CD4-positive, alpha-beta T cell treated with Interferon alpha-2 for 1 hour (primary cell): ENCODE measurements at places on chromosomes 12 and 14.

- no peak for DNase-seq
These were observed 13.5 kb upstream of the NFKBIA start for GRCh38 chr14:35418093-35418492.

- no peak for DNase-seq
These were observed 139.3 kb downstream of the SSPN start for GRCh38 chr12:26334621-26335124.

DNA sequence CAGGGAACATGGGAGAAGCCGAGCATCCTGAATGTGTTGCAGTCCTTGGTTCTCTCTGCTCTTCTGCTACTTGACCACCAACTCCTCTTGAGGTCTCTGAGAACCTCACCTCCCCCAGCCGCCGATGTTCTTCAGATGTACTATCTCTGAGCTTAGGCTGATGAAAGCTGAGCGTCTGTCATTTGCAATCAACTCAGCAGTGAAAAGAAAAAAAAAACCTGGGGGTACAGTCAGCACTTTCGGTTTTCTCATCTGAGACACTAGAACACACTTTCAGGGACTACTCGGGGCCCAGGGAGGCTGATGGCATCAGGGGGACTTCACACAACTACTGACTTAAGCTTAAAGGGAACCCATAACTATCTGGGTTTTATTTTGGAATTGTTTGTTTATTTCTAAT, 9.6 kb upstream of the FLVCR2 start:
- DNase-seq, result no peak

DNA sequence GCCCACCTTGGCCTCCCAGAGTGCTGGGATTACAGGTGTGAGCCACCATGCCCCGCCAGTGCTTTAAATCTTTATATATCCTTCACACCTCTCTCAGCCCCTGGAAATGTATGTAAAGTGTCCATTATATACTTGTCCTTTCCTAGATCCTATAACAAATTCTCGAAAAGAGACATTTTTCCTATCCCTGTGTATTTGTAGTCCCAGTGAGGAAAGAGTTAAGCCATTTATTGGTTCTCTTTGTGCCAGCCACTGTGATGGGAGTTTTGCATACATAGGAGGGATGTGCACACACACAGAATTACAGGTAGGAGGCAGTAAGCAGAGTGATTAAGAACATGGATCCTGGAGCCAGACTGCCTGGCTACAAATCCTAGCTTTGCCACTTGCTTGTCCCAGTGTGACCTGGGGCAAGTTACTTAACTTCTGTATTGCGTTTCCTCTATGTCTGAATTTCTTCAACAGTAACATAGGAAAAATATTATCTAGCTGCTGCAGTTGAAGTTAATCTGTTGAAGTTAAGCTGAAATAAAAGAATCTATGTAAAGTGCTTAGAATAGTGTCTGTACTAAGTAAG, 2.1 kb upstream of the RABGGTA start:
- no peak for DNase-seq

- no peak for DNase-seq
These were observed 43.3 kb upstream of the DHRS4 start for GRCh38 chr14:23910101-23910875.

- no peak for DNase-seq
These were observed 73.7 kb downstream of the FOXN3 start for GRCh38 chr14:89343356-89343755.

GRCh38 chr12:95830335-95831089, 28.2 kb upstream of the SNRPF start:
- DNase-seq, result no peak

DNA sequence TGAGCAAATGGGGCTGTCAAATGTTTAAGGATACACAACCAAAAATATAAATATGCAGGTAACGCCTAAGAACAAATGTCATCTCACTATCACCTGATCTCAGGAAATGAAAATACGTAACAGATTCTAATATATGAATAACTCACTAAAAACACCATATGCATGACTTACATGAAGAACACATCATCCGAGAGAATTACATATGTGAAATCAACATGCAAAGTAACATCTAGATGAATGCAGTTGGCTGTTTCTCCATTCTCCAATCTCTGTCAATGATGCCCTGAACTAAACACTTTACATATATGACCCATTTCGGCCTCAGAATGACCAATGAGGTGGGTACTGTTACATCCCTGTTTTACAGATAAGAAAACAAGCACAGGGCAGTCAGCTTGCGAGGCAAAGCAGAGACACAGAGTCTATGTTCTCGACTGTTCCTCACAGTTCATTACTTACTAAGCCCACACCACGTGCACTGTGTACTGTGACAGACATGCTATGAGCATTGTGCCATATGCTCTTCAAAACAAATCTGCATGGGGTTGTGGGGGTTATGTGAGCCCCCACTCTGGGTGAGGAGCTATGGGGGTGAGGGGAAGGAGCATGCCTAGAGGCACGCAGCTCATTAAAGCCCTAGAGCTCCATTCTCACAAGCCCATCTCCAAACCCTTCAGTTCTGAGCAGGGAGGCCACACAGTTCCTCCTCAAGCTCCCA, 42.6 kb downstream of the ZFYVE21 start:
- DNase-seq, result no peak
